Fibroblast of the conjunctiva (primary cell): ENCODE measurements at places on chromosomes 12 and 14.

DNA sequence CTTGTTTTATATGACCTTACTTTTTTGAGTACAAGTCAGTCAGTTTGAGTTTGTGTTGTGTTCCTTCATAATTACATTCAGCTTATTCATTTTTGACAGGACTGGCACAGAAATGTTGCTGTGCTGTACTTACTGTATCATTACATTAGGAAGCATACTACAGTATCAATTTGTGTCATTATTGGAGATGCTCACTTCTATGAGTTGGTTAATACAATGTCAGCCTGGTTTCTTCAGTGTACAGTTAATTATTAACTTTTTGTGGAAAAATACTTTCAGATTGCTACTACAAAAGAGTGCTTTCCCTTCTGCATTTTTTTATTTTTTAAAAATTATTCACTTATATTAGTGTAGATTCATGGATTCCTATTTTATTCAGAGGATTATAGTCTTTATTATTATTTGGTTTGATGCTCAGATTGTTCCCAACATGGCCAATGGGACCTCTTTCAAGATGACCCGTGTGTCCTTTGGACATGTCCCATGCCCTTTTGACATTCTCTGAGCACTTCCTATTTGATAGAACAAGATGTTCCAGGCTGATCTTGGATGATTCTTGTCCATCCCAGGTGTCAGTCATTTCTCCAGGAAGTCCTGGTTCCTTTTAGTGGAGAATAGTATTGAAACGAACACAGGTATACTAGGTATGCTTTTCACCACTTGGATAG, 66.6 kb downstream of the MON2 start:
- no peak for DNase-seq

GRCh38 chr12:15701631-15702156, 87.5 kb downstream of the EPS8 start:
- DNase-seq = no peak

DNA sequence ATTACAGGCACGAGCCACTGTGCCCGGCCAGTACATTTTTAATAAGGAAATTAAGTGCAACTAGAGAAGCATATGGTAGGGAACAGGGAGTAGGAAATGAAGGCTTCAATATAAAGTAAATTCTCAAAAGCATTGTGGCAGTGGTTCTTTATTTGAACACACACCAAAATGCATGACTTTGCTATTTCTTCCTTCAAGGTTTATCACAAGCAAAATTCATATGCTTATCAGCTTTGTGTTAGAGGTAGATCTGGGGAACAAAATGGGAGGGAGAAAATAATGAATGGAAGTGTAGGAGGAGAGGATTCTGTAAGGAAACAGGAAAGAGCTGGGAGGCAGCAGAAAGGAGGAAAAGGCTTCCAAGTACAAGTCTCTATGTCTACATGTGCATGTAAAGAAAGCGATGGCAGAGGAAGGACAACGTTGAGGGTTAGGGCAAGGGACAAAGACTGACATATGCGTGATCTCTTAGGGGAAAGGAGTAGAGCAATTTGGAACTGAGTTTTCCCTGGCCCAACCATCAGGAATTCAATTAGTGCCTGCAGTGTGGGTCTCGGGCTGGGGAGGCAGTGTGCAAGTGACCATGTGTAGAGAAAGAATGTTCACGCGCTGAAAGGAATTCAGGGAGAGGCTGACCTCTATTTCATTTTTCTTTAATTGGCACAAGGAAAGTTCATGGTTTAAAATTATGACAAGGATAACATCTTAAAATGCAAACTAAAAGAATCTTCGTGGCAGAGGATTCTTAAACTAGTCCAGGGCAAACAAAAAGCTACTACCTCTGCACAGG, 22.9 kb upstream of the RASSF8 start:
- DNase-seq = no peak

DNA sequence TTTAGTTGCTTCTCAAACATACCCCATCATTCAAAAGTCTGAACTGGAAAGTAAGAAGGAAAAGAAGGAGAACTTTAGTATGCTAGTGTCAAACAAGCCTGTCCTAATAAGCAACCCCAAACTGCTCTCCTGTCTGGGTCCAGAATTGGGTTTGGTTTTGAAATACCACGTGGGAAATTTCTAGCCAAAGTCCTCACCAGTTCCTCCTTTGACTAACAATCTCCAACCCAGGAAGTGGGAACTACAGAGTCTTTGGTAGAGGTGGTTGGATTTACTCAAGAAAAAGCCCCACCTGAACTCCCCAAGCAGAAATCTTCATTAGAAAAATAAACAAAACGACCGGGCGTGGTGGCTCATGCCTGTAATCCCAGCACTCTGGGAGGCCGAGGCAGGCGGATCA, 17.4 kb upstream of the EIF4B start:
- DNase-seq = no peak

DNA sequence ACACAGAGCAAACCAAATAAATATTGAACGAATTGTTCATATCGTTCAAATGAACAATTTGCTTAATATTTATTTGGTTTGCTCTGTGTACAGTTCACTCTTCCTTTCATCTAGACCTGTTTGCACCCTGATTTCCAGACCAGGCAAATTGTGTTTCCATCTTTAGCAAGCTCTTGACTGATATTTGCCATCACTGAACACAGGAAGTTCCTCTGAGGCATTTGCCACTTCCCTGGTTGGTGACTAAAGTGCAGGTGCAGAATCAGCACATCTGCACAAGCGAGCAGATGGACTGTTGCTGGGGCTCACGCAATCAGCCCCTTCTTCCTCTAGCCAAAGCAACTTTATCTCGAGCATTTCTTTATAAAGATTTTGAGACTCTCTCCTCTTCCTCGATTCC, 112.9 kb downstream of the DAAM1 start:
- no peak for DNase-seq

- DNase-seq = no peak
These were observed 20.0 kb downstream of the C12orf76 start for GRCh38 chr12:110028323-110028722.

DNA sequence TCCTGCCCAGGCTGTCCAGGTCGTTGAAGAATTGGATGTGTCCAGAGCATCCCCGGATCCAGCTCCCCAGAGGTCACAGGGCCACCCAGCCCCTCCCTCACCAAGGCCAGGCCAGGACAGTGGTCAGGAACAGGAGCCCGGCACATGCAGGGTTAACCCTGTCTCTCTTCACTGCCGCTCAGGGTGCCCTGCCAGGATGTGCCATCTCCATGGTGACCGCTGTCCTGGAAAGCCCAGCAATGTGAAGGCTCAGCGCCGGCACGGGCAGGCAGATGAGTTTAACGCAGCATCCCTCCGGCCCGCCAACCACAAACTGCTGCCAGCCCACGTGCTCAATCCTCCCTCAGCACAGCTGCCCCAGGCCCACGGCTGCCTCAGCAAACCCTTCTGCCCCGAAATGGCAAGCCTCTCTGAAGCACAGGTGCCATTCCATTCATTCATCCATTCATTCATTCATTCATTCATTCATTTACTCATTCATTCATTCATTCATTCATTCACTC, 4.4 kb downstream of the TMEM179 start:
- DNase-seq = no peak

DNA sequence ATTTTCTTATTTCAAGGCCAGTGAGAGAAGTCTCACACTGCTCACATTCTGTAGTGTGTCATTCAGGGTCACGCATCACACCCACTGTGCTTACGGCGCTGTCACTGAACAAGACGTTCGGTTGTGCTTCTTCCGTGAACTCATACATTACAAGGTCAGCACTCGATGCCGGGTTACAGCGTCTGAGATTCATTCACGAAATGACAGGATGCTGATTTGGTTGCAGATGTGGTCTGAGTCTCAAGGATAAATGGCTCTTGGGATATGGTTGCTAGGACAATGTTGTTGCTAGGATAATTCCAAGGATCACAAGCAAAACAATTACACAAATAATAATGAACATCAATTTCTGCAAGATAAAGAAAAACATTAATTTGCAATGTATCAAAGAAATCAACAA, 47.4 kb downstream of the STX2 start:
- DNase-seq = no peak
